ENCODE measurements at places on chromosomes 11 and 22.

DNA sequence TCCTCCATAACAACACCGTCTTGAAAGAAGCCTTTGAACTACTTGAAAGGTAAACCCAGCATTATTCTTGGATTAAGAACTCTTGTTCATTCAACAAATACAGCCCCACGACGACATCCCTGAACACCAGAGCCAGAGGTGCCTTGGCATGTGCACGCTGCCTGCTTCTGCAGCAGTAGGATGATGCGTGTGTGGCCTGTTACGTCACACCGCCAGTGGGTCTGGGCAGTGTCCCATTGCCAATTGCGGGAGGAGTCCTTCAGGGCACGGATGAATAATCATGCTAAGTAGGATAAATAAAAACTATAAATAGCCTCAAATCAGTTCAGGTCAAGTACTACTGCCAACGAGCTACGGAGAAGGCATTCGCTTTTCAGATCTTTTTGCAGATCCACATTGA, 380.5 kb downstream of the SHANK2 start:
- no peak for DNase-seq

DNA sequence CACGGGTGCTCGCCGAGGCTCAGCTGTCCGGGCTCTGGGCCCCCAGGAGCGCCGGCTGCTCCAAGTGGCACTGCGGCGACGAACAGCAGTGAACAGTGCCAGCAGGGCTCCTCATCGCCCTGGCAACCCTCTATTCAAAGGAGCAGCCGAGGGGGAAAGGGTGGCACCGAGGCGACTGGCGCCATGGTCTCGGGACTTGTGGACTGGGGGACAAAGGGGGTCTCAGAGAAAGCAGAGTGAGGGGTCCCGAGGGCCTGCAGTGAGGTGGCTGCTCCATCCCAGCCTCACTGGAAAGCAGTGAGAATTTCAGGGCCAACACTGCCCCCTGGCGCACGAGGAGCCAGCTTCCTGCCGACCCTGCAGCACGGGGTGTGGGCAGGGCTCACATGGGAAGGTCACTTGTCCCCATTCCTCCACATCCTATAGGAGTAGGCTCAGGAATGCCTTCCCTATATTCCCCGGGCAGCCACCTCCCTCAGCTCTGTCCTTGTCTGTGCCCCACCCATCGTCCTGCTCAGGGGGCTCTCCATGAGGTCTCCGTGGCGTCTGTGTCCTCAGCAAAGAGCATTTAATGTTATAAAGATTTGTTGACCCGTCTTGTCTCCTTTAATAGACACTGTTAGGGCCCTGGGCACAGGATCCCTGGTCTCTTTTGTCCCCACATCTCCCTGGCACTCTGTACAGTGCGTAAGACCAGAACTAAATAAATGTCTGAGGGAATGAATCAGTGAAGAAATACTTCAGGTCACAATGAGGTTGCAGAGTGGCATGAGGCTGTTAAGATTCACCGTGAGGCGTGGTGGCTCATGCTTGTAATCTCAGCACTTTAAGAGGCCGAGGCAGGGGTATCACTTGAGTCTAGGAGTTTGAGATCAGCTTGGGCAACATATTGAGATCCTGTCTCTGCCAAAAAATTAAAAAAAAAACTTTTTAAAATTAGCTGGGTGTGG, 26.4 kb downstream of the LRFN4 start:
- DNase-seq, result peak; percentile 59

DNA sequence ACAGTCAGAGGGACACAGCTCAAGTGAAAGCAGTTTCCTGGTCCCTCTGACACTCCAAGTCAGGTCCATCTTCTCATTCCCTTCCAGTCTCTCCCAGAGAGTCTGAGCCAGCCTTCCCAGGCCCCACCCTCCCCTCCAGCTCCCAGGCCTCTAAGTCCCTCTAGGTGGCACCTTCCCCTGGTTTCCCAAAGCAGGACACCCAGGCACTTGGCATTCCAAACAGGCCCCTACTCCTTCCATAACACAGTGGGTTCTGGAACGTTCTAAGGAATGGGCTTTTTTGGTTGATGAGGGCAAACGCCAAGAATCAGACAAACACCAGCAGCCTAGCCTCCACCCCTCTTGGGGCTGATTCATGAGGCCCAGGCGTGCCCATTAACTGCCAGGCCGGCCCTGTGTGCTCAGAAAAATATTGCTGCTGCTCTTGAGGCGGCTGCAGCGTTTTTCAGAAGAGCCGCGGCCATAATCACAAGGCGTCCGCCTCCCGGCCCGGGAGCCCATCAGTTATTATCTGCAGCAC, 418.7 kb downstream of the SOX6 start:
- no peak for DNase-seq

DNA sequence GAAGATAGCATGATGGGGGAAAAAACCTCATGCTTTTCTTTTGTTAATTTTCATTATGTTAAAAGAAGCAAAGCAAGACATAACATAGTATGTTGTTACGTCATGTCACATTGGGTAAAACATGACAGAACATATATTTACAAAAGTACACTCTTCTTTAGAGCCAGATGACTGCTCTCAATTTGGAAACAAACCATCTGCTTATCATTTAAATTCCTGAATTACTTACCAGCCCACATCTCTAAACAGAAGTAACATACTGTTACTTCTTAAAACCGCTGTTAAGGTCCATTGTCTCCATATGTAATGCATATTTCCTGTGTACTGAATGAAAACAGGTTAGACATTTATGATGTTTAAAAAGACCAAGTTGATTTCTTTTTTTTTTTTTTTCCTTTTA, 100.0 kb downstream of the TMEM135 start:
- DNase-seq, result no peak
